CD4-positive, alpha-beta T cell treated with Interleukin-1 beta for 1 hour (primary cell): ENCODE measurements at places on chromosomes 7 and 10.

- DNase-seq = no peak
Measured at GRCh38 chr7:27586825-27587224, 75.9 kb downstream of the HIBADH start.

- DNase-seq = peak; percentile 11
Measured at GRCh38 chr7:21253740-21254687, 173.9 kb upstream of the SP4 start.

GRCh38 chr10:101066896-101067355, 5.1 kb downstream of the KAZALD1 start:
- DNase-seq = no peak

GRCh38 chr7:713488-714230, 12.8 kb upstream of the DNAAF5 start:
- DNase-seq = no peak

DNA sequence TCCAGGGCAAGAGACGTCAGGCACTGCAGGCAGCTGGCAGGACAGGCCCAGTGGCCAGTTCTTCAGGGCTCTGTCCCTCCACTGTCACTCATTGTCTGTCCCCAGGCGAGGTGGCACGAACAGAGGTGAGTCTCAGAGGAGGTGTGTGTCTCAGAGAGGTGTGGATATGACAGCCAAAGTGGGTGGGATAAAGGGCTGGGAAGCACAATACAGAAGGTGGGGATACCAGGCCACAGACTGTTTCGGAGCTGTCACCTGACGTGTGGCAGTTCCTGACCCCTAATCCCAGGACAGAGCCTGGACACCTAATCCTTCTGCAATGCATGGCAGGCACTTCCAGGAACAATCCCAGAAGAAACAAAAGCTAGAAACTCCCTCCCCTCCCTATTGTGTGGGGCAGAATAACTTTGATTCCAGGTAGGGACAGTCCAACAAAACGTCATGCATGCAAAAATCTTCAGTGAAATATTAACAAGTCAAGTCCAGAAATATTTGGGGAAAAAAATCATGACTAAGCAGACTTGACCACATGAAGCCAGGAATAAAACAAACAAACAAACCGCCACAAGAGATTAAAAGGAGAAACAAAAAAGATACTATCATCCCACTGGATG, 11.6 kb downstream of the KLRG2 start:
- no peak for DNase-seq

GRCh38 chr7:150401424-150401790, 22.3 kb downstream of the ZNF775 start:
- no peak for DNase-seq

- DNase-seq = no peak
Measured at GRCh38 chr7:94429153-94429552, 34.5 kb downstream of the COL1A2 start.

DNA sequence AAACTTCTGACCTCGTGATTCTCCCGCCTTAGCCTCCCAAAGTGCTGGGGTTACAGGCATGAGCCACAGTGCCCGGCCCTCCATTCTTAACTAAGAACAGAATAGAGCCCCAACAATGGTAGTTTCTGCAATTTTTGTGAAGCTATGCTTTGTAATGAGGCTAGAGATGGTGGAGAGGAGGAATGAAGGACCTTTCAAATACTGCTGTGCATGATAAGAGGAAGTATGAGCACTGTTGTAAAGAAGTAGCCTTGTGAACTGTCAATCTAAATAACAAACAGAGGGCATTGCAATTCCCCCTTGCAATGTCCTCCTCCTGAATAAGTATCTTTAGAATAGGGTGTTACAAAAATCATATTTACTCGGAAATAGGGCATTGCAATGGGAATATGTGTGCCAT, 70.2 kb downstream of the EVX1 start:
- no peak for DNase-seq

DNA sequence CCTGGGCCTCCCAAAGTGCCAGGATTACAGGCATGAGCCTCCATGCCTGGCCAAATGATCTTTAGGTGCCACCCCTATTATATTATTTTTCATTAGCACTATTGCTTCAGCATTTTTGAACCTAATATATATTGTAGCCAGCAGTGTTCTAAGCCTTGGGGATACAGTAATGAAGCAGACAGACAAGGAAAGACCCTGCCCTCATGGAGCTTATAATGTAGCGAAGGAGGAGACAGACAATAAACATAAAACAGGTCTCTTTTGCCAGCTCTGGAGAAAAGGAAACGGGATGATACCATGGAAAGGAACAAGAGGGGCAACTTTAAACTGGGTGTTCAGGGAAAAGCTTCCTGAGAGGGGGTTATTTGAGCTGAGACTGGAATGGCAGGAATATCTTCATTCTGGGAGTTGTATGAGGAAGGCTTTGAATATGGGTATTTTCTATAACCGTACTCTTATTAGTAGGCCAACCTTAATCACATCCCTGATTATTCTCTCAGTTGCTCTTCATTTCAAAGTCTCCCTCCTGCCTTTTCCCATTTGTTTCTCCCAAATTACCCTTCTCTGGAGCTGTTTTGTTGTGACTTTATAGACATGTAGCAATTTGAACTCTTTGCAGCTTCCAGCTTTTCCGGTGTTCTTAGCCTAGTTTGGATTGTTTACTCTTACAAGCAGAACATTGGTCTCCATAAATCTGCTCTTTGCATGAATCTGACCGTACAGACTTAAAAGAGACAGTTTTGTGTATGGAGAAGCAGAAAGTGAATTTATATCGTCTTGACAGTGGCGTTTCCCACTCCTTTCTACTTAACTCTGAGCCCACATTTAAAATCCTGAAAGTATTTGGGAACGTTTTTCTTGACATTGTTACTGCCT, 19.0 kb downstream of the PRKAR2B start:
- DNase-seq = no peak

GRCh38 chr10:6542999-6543430, 37.1 kb downstream of the PRKCQ start:
- peak; percentile 67 for DNase-seq

DNA sequence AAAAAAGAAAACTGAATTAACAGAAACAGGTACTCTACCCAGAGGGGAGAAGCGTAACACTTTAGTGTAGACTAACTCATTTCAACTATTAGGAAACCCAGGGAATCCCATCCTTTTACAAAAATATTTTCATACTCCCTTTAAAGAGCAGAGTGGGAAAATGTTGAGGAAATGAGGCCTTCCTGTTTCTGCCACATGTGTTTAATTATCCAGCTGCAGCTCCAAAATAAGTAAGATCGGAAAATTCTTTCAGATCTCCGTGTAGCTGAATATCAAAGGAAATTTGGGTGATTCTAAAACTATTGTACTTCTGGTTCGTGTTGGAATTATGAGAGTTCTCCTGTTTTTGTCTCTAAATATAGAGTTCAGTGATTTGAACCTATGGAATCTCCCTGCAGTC, 58.0 kb upstream of the CAV2 start:
- DNase-seq = no peak

DNA sequence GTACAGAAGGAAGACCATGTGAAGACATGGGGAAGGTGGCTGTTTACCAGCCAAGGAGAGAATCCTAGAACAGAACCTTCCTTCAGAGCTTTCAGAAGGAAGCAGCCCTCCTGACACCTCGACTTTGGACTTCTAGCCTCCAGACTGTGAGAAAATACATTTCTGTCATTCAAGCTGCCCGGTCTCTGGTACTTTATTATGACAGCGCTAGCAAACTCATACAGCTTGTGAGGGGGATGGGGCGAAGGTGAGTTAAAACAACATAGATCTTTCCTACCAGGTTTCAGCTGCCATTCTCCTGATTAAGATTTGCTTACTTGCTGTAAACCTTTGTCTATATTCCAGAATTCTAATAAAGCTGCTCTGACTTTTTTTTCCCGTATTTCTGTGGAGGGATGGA, 14.9 kb upstream of the ZNF248 start:
- DNase-seq = no peak

DNA sequence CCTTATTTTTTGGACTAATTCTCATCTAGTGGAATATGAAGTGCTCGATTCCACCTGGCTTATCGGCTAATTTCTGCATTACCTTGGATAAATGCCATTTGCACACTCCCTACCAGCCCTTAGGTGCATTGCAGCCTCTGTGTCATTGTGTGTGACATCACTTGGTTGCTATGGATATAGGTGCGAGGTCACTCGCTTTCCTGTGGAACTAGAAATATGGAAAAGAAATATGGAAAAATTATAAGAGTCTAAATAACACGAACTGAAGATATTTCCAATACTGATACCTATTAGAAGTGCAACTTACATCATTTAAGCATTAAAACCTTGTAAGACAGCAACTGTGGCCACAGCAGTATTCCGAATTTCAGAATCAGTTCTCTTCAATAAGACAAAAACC, 2.0 kb downstream of the YWHAG start:
- DNase-seq = no peak

DNA sequence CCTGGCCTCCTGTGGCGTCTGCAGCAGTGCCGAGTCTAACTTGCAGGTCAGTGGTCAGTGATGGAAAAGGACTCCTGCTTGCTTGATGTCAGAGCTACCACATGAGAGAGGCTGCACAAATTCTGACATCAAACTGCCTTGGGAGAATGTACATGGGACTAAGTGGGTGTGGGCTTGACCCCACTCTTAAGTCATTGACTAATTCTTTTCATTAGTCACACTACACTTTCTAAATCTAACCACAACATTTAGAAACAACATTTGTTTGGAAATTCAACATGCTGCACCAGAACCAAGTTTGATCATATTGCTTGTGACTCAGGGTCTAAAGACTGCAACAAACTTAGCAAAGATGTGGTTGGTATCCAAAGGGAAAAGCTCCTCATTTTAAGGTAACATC, 24.4 kb upstream of the CDC14C start:
- no peak for DNase-seq

DNA sequence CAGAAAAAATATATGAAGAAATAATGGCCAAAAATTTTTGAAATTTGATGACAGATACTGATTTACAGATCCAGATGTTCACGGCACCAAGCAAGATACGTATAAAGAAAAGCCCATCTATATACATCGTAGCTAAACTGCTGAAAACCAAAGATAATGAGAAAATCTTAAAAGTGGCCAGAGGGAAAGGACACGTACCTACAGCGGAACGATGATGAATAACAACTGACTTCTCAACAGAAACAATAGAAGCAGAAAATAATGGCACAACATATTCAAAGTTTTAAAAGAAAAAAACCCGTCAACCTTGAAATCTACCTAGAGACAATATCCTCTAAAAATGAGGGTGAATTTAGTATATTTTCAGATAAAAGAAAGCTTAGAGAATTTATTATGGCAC, 31.9 kb downstream of the IL2RA start:
- DNase-seq = no peak

GRCh38 chr7:78018641-78019446, 220.3 kb downstream of the PHTF2 start:
- DNase-seq = no peak

DNA sequence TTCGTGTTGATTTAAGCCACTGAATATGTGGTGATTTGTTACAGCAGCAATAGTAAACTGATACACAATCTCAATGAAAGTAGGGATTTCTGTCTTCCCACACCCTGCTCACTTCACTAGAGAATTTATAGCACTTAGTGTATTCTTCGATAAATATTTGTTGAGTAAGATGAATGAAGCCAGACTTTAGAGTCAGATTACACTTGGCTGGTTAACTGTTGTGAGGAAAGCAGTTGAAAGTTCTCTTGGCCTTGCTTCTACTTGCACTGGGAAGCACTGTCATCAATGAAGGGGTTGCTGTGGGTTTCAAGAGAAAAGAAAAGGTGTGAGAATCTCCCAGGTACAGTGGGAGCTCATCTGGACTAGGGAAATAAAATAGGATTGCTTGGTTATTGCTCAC, 82.1 kb upstream of the IGFBP3 start:
- no peak for DNase-seq

DNA sequence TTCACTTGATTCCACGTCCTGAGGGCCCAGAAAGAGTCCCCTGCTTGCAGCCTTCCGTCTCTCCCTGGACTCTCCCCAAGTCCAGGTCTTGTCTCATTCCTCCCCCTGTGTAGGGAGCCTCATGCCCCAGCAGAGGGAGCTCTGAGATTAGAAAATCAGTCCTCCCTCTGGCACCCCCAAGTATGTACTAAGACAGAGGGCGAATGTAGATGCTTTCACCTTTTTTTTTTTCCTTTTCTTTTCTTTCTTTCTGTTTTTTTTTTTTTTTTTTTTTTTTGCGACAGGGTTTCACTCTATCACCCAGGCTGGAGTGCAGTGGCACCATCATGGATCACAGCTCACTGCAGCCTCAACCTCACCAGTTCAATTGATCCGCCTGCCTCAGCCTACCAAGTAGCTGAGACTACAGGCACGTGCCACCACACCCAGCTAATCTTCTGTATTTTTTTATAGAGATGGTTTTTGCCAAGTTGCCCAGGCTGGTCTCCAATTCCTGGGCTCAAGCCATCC, 10.3 kb downstream of the SFXN3 start:
- DNase-seq = peak; percentile 84

GRCh38 chr10:69403066-69403465, 13.7 kb downstream of the TACR2 start:
- no peak for DNase-seq

GRCh38 chr10:132248455-132249225, 59.1 kb downstream of the STK32C start:
- peak; percentile 37 for DNase-seq

- DNase-seq = no peak
Measured at GRCh38 chr7:20593501-20593900, 22.0 kb upstream of the ABCB5 start.

DNA sequence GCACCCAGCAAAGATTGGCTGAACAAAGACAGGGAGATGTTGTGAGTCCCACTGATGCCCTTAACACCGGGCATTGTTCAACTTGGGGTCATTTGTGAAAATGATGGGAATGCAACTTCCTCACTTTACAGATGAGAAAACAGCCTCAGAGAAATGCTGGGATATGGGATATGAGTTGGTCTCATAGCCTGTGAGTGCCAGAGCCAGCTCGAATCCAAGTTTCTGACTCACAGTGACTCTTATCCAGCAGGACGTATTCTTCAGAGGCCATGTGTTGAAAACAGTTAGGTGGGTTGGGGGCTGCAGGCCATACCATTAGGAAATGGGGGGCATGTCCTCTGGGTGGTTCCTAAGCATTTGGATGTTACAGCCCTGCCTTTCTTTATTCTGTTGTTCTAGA, 45.2 kb downstream of the KIAA1217 start:
- no peak for DNase-seq

DNA sequence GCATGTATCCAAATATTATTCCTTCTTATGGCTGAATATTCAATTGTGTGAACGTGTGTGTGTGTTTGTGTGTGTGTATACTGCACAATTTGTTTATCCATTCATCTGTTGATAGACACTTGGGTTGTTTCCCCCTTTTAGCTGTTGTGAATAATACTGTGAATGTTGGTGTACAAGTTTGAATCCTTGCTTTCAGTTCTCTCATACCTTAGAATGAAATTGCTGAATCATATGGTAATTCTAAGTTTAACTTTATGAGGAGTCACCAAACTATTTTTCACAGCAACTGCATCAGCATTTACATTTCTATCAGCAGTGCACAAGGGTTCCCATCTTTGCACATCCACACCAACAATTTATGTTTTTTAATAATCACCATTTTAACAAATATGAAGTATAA, 86.9 kb upstream of the GATAD1 start:
- DNase-seq = no peak

DNA sequence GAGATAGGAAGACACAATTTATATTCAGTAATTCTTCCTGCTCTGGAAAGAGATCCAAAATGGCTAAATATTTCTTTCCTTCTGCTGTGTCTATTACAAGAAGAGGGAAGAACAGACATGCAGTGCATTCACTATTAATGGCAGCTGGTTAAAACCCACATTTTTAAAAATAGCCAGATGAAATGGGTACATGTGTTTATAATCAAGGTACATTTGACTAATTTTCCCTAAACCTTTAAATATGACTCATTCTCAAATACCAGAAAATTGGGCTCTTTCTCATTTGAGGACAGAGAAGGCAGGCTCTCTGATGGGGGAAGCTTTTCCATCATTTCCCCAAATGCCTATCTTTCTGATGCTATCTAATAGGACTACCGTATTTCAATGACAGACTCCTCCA, 215.7 kb upstream of the HABP2 start:
- no peak for DNase-seq
